Activated CD8-positive, alpha-beta memory T cell treated with anti-CD3 and anti-CD28 coated beads for 1 hour (primary cell): ENCODE measurements at places on chromosomes 1 and 21.

DNA sequence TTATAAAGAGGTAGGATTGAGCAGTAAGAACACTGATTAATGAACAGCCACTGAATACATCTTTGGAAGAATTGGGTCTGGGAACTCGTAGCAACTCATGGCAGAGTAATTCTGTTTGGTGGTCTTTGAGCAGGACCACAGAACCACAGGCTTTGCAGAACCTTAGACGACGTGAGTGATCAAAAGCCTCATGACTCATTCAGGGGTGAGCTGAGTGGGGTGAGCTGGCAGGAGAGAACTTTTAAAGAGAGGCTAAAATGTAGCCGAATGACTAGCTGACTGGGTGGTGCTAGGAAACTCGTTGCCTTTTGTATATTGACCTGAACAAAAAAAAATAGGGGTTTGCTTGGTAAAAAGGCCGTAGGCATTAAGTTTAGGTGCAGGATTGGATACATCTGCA is 313.8 kb downstream of the TGFB2 start:
- DNase-seq, result no peak

DNA sequence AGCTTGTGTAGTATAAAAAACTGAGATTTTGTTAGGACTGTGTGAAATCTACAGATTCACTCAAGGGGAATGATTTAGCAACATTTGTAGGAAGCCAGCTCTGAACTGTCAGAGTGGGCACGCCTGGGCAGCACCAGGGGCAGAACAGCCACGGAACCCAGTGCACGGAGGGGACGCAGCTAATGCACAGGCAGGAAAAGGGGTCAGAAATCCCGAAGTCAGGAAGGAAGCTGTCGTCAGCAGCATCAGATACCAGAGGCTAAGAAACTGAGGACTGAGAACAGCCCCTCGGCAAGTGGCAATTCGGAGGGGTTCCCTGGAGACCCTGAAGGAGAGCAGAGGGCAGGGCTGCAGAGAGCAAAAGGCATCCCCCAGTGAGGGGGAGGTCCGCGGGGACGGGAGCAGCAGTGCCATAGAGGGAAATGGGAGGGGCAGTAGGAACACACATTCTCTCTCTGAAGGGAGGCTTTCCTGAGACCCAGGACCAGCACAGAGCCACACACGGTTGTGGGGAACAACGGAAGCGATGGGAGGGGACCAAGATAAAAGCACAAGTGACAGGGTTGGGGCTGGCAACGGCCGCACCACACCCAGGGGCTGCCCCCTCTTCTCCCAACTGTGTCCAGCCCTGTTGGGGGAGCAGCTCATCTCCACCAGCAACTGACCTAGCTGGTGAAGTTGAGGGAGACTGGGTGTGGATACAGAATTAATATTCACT is 12.7 kb downstream of the UBE2J2 start:
- DNase-seq, result no peak

DNA sequence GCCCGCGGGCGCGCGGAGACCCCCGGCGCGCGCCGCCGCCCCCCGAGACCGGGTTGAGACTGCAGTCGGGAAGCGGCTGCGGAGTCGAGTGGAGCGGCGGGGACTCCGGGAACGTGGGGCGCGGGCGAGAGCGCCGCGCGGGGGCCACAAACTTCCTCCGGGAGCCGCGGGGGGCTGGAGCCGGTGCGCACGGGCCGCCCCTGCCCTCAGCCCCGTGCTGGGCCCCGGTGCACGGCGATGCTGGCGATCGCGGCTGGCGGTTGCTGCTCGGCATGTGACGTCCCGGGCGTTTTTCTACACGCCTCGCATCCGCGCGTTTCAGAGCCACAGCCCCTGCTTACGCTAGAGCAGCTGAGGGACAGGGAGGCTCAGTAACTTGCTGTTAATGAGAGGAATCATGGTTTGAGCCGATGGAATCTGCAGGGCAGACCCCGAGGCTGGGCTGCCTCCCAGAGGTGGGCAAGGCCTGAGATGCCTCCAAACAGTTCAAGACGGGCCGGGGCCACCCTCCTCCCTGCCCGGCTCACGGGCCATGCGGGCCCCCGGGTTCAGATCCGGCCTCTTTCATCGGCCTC is 520 bp downstream of the TMEM201 start:
- peak; percentile 21 for DNase-seq

DNA sequence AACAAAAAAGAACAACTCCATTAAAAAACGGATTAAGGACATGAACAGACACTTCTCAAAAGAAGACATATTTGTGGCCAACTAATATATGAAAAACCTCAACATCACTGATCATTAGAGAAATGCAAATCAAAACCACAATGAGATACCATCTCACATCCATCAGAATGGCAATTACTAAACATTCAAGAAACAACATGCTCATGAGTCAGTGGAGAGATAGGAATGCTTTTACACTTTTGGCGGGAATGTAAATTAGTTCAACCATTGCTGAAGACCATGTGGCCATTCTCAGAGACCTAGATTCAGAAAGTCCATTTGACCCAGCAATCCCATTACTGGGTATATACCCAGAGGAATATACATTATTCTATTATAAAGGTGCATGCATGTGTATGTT is 1442.6 kb upstream of the B3GALT2 start:
- no peak for DNase-seq

DNA sequence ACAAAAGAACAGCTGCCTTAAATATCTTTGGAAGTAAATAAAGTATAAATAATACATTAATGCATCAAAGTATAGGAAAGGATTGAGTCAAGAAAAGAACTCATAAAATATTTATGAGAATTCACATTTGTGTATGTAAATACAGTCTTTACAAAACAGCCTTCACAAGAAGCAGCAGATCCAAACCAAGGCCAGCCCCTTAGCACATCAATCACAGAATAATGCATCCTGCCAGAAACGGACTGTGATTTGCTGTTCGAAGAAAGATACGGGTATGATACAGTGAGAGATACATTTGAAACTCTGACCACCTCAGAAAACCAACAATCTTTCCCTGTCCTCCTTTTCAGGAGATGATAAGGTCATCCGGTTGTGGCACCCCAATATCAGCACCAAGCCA is 70.9 kb downstream of the WDR64 start:
- no peak for DNase-seq

DNA sequence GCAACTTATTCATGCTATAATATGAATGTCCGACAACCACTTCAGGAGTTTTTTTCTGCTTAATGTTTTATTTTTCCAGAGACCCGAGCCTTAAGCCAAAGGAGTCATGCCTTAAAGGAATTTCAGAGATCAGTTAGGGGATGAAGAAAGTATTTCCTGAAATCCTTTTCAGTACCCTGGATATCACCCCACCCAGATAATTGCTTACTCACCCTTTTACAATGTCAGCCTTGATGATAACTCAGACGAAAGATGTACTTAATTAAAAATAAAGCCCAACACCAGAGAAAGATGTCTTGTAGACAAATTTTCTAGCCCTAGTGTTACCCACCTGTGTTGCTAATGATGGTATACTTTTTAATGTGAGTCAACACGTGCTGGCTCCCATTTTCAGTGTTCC is 124.1 kb downstream of the XCL2 start:
- DNase-seq, result no peak

DNA sequence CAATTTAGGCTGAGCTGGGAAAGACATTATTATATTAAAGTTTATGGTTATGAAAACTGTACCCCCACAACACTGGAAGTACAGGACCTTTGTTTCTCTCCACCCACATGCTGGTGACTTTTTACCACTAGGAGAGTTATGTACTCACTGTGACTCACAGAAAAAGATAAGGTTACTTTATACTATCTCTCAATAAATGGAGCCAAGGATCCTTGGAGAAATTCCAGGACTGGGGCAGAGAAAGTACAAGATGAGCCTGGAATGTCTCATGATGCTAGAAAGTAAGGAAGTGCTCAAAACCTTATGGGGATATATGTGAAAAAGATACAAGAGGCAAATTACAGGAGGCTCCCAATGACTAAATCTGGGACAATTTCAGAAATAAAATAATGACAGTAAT is 63.9 kb upstream of the C1orf105 start:
- no peak for DNase-seq

DNA sequence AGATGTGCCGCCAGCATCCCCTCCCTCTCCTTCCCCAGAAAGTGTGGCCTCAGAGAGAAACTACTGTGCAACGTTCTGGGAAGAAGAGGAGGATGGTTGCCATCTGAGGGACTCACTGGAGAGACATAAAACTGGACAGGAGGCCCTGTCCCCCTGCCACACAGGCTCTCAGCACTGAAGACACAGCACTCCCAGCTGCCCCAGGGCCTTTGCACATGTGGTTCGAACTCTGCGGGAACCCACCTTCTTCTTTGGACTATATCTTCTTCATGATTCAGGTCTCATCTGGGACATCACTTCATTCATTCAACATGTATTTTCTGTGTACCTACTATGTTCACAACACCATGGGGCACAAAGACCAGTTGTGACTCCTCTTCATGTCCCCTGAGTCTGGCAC is 17.4 kb downstream of the IGSF21 start:
- no peak for DNase-seq

DNA sequence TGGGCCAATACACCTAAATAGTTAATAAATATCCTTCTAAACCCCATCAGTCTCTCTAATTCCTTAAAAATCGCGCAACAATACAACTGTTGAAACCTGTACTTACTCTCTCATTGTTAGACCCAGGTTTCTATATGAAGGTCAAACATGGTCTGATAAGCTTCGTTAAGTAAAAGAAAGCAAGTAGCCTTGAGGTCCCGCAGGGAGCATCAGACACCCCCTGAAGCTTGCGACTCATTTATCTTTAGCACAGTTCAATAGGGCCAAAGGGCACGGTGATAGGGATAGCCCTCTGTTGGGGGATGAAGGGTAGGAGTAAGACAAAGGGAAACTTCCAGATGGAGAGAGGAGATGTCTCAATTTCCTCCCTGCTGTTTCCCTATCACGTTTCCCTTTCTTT is 27.3 kb upstream of the THEM4 start:
- no peak for DNase-seq

DNA sequence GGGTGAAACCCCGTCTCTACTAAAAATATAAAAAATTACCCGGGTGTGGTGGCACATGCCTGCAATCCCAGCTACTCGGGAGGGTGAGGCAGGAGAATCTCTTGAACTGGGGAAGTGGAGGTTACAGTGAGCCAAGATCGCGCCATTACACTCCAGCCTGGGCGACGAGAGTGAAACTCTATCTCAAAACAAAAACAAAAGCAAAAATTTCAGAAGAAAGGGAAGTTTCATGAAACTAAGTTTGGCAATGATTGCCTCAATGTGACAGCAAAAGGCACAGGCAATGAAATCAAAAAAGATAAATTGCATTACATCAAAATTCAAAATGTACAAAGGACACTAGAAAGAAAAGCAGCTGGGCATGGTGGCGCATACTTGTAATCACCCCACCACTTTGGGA is 40.1 kb downstream of the BTF3L4 start:
- DNase-seq, result no peak

DNA sequence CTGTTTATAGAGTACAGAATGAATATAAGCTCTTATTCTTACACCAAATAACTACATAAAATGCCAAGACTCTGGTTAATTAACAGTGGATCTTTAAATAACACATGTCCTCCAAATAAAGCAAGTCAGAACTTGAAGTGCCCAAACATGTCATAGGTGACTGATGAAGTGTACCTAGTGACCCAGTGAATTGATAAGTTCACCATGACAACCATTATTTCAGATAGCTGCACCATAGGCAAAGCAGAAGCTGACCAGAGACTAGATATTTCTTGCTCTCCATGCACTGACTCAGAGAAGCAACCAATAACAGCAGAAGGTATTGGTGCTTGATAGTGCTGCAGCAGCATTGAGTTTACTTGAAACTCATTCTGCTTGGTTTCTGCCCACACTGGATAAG is 192.1 kb downstream of the DUSP10 start:
- DNase-seq, result no peak
